Umbilical cord (tissue), 2 donors: ENCODE measurements at places on chromosomes 11 and 22. TPM values are rescaled to one million over a fixed set of nuclear protein-coding genes. Genes with fewer than 3 reads are reported as not detected.

The RTN4RL2 gene
- total RNA-seq = not detected

The SCGB1A1 gene
- not detected for total RNA-seq

The FUT4 gene
- total RNA-seq = 10.4 TPM

The PHLDB1 gene
- total RNA-seq = 70.3 TPM

The APOL5 gene
- total RNA-seq = not detected

The DDI1 gene
- 0.72 TPM for total RNA-seq

The ART5 gene
- total RNA-seq = not detected

The MS4A6A gene
- 41.7 TPM for total RNA-seq

The UPK3A gene
- total RNA-seq = not detected

The POGLUT3 gene
- total RNA-seq = 42.4 TPM

The TBX10 gene
- not detected for total RNA-seq
